ENCODE measurements at places on chromosomes 13 and 19.

GRCh38 chr19:44476559-44477408 is 23.5 kb downstream of the ZNF180 start:
- peak; percentile 26 for DNase-seq

- DNase-seq: no peak
Observed at GRCh38 chr19:31266731-31267130, 82.5 kb downstream of the TSHZ3 start.

- DNase-seq: no peak
Observed at GRCh38 chr13:21641629-21642028, 29.2 kb upstream of the FGF9 start.

- no peak for DNase-seq
Observed at GRCh38 chr13:99316657-99317256, 9.6 kb upstream of the GPR183 start.

- no peak for DNase-seq
Observed at GRCh38 chr13:35916146-35916545, 215.0 kb downstream of the DCLK1 start.

GRCh38 chr13:81714513-81714912 is 1373.6 kb upstream of the SPRY2 start:
- no peak for DNase-seq

DNA sequence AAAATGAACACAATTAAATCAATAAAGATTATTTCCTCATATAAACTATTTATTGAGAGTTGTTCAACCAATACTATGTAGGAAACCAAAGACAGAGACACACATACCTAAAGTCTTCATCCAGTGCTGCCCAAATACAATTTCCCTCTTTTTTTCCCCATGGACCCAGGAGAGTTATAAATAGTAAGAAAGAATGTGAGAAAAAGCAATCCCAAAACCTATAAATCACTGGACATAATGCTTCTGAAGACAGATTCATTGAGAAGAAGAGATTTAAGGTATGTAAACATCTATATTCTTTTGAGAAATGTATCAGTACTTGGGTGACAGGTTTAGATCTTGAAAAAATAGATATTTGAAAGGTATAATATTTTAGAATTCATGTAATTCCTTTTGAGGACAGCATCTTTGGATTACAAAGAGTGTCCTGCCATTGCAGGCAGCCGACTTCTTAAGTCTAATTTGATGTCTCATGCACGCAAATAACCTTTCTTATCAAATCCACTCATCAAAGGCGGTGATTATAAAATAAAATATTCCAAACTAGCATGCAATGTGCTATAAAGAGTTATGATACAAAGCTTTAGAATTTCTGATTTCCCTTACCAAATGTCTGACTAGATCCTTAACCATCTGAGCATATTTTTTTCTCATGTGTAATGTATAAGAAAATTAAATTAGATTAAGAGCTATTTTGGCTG is 739.4 kb downstream of the LIG4 start:
- peak; percentile 61 for DNase-seq

GRCh38 chr13:24323036-24323738 is 13.8 kb downstream of the C1QTNF9 start:
- no peak for DNase-seq

DNA sequence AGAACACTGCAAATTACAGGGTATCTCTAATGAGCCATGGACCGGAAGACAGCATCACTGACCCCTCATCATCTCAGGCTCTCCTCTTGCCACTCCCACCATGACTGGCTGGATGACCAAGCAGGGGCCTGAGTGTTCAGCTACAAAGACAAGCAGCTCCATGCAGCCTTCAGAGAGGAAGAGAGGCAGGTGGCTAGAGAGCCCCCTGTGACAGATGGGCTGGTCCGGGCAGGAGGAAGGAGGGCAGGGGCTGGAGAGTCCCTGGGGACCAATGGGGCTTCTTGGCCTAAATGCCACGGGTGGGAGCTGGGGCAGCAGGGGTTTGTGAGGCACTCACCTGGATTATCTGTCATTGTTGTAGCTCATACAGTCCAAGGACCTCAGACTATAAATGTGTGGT is 12.8 kb upstream of the RASA3 start:
- no peak for DNase-seq

DNA sequence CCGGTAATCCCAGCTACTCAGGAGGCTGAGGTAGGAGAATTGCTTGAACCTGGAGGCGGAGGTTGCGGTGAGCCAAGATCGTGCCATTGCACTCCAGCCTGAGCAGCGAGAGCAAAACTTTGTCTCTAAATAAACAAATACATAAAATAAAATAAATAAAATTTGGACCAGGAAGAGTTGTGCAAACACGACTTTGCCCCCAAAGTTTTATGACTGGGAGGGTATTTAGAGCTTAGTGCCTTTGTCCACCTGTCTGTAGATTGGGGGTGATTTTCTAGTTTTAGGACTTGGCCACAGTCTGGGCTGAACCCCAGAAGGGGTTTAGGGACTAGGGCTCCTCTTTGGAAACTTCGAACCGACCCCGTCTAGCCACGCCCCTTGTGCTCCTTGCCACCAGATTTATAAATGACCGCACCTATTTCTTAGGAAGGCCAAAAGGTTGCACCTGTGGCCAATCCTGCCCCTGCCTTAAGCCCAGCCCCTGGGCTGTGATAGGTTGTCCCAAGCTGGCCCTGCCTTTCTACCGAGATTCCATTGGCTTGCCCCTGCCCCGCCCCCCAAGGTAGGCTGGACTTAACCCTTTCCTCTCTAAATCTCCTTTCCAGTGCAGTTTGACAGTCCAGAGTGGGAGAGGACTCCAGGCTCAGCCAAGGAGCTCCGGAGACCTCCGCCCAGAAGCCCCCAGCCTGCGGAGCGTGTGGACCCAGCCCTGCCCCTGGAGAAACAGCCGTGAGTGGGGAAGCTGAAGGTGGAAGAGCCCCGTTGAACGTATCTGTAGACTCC is 5.3 kb downstream of the SHD start:
- DNase-seq: no peak

Measured in fibroblast of skin of right biceps (primary cell).